ENCODE measurements at places on chromosomes 12 and 14. TPM values are rescaled to one million over a fixed set of nuclear protein-coding genes. Genes with fewer than 3 reads are reported as not detected.

DNA sequence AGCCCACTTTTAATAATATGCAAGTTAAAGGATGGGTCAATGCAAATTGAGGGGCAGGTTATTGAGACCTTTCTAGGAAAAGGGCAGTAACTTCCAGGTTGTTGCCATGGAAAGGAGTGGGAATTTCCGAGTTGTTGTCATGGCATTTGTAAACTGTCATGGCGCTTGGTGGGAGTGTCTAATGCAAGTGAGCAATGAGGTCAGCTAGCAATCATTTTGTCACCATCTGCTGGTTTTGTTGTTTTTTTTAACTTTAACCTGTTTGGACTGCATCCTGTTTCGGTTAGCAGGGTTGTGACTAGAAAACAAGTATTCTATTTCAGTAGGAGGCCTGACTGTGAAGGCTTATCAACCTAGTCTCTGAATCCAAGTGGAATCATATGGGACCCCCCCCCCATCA lies 85.8 kb upstream of the TSPAN11 start:
- no peak for DNase-seq

LTBP2 gene
- total RNA-seq: 12.3 TPM

DNA sequence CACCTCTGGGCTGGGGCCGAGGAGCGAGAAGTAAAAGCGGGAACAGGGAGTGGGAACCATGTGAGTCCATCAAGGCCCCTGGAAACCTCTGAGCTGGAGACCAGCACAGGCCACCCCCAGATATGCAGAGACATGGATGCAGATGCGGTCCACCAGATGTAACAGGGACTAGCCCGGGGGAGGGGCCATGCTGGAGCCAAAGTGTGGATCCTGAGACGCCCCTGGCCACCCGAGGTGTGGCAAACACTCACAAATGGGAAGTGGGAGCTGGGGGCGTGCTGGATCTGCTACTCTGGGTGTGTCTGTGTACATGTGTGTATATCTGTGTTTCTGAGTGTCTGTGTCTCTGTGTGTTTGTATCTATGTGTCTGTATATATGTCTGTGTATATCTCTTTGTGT lies 12.8 kb downstream of the MYL2 start:
- no peak for DNase-seq

GRCh38 chr14:92717571-92718042 lies 30.8 kb downstream of the LGMN start:
- DNase-seq: no peak

C12orf50 gene
- total RNA-seq: 0.39 TPM

DNA sequence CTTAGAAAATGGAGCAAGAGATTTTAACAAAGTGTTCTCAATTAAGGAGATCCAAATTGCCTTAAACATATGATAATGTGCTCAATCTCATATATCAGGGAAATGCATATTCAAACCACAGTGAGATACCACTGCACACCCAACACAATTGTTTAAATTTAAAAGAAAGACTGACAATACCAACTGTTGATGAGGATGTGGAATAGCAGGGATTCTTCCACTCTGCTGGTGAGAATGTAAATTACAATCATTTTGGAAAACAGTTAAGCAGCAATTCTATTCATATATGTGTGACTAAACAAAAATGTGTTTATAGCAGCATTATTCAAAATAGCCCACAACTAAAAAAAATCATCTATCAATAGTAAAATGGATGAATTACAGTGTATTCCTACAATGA lies 144.2 kb downstream of the KICS2 start:
- DNase-seq: no peak

FITM1 gene
- total RNA-seq: 14.5 TPM

GRCh38 chr12:27524494-27524835 lies 459 bp downstream of the PPFIBP1 start:
- no peak for DNase-seq

- no peak for DNase-seq
Observed at GRCh38 chr14:45766247-45766646, 513.2 kb upstream of the MIS18BP1 start.

GRCh38 chr14:103561381-103562178 lies 877 bp downstream of the BAG5 start:
- DNase-seq: peak; percentile 64

DNA sequence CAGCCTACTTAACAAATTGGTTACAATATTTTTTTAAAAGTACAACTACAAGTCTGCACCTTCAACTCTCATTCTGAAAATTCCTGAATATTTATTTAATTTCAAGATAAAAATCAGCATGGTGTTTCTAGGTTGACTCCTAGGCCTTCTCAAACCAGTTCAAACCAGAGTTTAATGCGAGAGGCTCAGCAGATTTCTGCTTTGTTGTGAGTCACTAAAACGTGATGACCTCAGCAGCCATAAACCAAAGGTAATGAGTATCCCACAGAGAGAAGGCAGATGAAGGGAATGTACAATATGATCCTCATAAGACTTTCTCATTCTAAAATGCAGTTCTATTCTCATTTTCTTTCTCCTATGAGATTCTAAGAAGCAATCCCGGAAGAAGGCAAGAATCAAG lies 1.5 kb downstream of the PRDM4 start:
- DNase-seq: no peak

TAS2R43 gene
- total RNA-seq: 1.5 TPM

SALL2 gene
- 7.0 TPM for total RNA-seq

DNA sequence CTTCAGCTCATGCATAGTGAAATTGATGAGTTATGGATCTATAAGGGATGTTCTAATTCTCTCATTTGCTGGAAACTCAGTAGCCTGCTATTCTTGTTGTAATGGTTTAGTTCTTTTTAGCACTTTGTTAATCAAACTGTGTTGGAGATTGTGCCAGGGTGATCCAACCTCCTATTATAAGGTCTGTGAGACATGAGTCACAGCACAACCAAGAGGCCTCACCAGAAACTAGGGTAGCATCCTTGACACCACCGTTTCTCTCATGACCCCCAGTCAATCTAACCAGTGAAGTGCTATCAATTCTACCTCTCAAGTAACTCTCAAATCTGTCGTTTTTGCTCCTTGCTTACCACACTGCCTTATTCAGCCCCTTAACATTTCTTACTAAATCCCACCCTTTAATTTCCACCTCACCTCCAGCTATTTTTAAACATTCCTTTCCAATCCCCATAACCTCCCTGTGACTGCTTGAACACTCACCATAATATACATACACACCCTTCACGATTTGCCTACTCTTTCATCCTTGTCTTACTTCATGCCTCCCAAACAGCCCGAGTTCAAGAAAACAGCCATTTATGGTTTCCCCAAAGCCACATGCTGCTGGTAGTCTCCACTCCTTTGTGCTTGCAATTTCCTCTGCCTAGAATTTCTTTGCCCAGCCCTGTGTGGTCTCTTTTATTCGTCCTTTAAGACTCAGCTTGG lies 53.9 kb upstream of the NUDT4 start:
- no peak for DNase-seq

PNP gene
- total RNA-seq: 15.6 TPM
